ENCODE measurements at places on chromosomes 11 and 22.

GRCh38 chr11:111879637-111879960, 258 bp downstream of the CFAP68 start:
- no peak for DNase-seq

DNA sequence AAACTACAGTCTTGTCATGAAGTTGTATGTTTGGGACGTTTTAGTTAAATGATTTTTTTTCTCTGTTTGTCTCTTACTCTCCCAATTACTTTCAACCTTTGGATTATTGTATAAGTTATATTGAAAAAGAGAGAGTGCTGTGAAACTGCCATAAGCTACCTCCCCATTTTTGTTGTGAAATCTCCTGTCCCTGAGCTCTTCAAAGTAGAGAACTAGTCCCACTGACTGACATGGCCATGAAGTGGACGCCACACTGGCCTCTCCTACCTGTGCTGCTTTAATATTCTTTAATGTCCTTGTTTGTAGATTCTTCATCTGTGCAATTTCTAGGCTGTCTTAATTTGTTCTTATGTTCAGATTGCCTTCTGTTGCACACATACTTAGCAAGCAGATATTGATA, 56.3 kb downstream of the PPFIA1 start:
- no peak for DNase-seq

- no peak for DNase-seq
Observed at GRCh38 chr11:131373756-131374155, 3.3 kb downstream of the NTM start.

GRCh38 chr11:11706028-11706427, 84.2 kb upstream of the GALNT18 start:
- DNase-seq, result no peak

GRCh38 chr22:34015642-34016041, 95.4 kb upstream of the LARGE1 start:
- no peak for DNase-seq

- DNase-seq, result no peak
Observed at GRCh38 chr22:40855979-40856512, 393 bp downstream of the ST13 start.

DNA sequence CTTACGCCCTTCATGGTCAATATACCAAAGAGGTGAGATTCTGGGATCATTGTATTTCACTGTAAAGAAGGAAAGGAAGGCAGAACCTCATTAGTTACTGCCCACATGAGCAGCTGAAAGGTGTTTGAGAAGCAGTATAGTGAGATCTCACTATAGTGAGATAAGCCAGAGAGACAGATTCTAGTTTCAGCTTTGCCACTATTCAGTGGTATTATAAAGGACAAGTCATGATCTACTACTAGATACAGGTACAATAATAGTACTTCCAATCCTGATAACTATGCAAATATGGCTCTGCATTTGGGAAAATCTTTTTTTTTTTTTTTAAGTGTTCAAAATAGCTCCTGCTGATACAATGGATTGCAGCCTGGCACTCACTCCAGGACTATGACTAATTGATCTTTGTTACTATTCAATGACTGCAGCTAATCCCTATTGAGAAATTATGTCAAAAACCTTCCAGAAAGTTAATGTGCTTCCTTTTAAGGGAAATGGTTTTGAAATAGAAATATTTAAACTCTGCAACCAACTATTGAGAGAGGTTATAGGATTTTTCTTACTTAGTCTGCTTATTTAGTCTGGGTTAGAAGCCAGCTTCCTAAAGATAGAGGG, 8.3 kb upstream of the DLAT start:
- DNase-seq, result no peak

- no peak for DNase-seq
Observed at GRCh38 chr22:23913306-23913660, 19.1 kb downstream of the MIF start.

GRCh38 chr22:40595497-40596234, 40.9 kb downstream of the MRTFA start:
- no peak for DNase-seq

DNA sequence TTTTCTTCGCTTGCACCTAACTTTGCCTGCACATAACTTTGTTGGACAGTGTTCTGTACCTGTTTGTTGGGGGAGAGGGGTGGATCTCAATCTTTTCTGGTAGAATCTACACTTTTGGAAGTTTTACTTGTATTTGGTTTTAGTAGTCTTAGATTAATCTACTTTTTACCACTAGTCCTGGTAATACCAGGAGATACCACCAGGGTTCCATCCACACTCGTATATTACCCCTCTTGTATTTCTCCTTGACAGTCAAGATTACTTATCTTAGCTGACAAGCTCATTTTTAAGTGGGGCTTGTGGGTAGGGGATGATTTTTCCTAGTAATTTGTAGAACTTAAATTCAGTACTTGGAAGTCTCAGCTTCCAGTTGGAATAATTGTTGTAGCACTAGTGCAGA, 37.3 kb upstream of the TECTA start:
- no peak for DNase-seq

DNA sequence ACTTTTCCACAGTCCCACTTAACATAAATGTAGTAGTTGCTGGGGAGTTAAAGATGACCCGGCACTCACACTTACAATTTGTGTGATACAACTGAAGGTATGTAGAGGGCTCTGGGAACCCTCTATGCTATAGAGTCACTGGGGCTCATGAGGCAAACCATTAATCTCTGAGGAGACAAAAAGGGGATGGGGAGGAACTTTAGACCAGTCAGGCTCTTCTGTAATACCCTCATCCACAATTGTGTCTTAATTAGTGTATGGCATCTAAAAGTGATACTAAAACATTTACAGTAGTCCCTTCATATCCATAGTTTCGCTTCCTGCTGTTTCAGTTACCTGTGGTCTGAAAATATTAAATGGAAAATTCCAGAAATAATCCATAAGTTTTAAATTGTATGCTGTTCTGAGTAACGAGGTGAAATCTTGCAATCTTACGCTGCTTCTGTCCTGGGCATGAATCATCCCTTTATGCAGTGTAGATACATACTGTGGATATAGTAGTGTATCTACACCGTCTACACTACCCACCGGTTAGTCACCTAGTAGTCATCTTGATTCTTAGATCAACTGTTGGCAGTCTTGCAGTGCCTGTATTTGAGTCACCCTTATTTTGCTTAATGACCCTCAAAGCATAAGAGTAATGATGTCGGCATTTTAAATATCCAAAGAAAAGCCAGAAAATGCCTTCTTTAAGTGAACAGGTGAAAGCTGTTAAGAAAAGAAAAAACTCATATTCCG, 12.2 kb downstream of the CBL start:
- no peak for DNase-seq

DNA sequence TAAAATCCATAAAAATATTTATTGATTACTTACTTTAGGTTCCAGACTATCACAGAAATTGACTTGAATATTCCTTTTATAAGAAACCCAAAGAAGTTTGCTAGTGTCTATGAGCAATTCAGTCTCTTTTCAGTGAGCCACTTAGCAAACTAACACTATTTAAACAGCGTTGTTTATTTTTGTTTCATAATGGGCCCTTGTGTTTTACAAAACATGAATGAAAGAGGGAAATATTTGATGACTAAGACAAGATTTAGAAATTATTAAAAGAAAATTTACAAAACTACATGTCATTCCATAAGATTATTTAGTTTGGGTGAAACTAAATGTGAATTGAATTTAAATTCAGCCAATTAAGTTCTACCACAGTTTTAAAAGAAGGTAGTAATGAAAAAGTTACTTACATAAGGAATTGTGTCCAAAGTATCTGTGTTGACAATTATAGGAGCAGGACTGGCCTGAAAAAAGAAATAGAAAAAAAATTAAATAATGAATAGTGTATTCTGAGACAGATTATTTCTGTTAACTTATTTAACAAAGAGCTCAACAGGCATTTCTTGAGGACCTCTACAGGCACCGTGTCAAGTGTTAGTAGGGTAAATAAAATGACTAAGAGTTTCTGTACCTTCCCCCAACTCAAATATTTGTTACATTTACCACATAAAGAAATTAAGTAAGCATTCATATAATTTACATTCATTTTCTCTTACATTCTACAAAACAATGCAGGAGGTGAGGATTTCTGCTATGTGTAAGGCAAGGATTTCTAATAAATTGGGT, 964.9 kb upstream of the CCDC90B start:
- no peak for DNase-seq

DNA sequence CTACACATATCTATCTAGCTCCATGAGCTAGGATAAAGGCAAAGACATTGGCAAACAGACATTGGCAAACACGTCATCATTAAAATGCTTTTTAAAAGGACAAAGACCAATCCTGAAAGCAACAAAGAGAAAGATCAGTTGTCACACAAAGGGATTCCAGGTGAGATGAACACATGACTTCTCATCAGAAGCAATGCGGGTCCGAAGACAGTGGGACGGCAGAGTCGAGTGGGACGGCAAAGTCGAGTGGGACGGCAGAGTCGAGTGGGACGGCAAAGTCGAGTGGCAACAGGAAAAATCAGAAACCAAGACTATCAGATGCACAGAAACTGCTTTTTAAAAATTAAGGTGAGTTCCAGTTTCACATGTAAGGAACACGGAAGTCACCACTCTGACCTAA, 609.5 kb downstream of the BRD1 start:
- no peak for DNase-seq

DNA sequence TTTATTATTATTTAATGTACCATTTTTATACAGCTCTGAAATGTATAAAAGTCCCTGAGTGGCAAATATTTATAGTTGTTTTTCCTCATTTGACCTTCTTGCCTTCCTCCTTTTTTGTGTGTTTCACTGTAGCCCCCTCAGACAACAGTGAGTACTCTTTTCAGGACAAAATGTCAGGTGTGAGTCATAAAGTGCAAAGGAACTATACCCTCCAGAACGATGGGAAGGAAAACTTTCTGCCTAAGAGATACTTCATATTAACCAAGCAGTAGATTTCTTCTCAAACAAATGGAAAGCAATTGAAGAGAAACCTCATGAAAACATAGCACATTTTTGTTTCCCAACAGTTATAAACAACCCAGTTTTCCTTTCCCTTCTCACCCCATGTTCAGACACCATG, 16.1 kb upstream of the MS4A7 start:
- DNase-seq, result no peak

Data from stimulated activated CD4-positive, alpha-beta T cell treated with anti-CD3 and anti-CD28 coated beads, Interleukin-4, amount 100 ng/mL, for 4 hours (primary cell).